ENCODE measurements at places on chromosomes 5 and 9. TPM values are rescaled to one million over a fixed set of nuclear protein-coding genes. Genes with fewer than 3 reads are reported as not detected.

DOCK8 gene
- total RNA-seq: 0.24 TPM

TICAM2 gene
- 4.9 TPM for total RNA-seq

C9 gene
- not detected for total RNA-seq

GRIN1 gene
- total RNA-seq: not detected

HSPB3 gene
- total RNA-seq: not detected

PDCD1LG2 gene
- 4.7 TPM for total RNA-seq

GAS1 gene
- total RNA-seq: 8.5 TPM

PLEKHG4B gene
- total RNA-seq: 0.39 TPM

ANKRD18B gene
- under 0.01 TPM for total RNA-seq

ANKRD33B gene
- total RNA-seq: 4.2 TPM

ZNF483 gene
- total RNA-seq: 0.13 TPM

SLC6A3 gene
- total RNA-seq: not detected

ROR2 gene
- 79.0 TPM for total RNA-seq

SHISAL2B gene
- not detected for total RNA-seq

KIF4B gene
- 0.08 TPM for total RNA-seq

SNAPC3 gene
- total RNA-seq: 22.2 TPM

TAF11L5 gene
- not detected for total RNA-seq

LAMC3 gene
- 3.7 TPM for total RNA-seq

PCDHB7 gene
- total RNA-seq: under 0.01 TPM

SLC25A2 gene
- not detected for total RNA-seq

CNTNAP3 gene
- total RNA-seq: 1.6 TPM

CREB3 gene
- 88.2 TPM for total RNA-seq

RCL1 gene
- 15.8 TPM for total RNA-seq

TMC1 gene
- total RNA-seq: not detected

DAB2IP gene
- 9.3 TPM for total RNA-seq

IFNA13 gene
- not detected for total RNA-seq

GKAP1 gene
- total RNA-seq: 0.39 TPM

FAXDC2 gene
- 3.6 TPM for total RNA-seq

LHX3 gene
- total RNA-seq: not detected

OSMR gene
- 43.8 TPM for total RNA-seq

SELENOP gene
- 335 TPM for total RNA-seq

PCDHB10 gene
- 0.13 TPM for total RNA-seq

CAPSL gene
- not detected for total RNA-seq

ACSL6 gene
- total RNA-seq: not detected

ZNF883 gene
- 2.7 TPM for total RNA-seq

All from epithelial cell of alveolus of lung (primary cell).